ENCODE measurements at places on chromosomes 2 and 18.

DNA sequence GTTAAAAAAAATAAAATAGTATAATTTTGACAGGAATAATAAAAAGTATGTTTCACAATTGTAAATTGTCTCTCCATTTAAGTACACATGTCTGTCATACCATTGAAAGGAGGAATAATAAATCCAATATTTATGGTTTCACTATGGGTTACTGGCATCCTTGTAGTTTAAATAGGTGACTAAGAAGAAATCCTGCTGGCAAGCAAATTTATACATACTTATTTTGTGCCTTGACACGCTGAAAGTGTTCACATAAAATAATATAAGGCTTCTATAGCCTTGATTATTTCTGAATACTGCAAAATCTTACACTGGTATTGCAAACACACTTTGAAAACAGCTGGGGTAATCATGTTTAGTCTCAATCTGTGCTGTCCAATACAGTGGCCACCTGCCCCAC, 138.3 kb upstream of the ETAA1 start:
- no peak for DNase-seq

DNA sequence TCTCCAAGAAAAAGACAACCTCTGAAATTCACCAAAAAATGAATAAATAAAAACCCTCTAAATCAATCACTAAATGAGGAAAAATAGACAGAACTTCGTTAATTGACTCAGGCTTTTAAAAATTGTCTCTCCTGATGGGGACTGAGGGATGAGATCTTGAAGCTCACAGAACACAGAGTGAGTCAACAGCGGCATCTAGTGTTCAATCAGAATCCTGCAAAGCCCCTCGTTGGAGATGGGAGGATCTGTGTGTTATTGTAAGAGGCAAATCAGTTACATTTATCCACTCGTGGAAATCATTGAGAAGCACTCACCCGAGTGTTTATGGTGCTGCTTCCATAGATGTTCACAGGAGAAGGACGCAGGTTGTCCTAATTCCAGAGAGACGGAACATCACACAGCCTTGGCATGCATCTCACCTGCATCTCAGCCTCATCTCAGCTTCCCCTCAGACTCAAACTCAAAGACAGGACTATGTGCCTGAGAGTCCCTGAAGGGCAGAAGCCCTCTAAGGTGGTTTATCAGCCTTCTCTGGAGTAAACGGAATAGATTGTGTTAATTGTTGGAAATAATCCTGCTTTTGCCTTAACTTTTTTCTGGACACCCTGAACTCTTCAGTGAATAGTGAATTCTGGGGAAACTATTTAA, 82.0 kb downstream of the MREG start:
- DNase-seq: no peak

GRCh38 chr2:160256507-160256906, 56.4 kb upstream of the ITGB6 start:
- DNase-seq: no peak

- no peak for DNase-seq
These were observed 24.3 kb upstream of the STAT1 start for GRCh38 chr2:191038241-191038725.

DNA sequence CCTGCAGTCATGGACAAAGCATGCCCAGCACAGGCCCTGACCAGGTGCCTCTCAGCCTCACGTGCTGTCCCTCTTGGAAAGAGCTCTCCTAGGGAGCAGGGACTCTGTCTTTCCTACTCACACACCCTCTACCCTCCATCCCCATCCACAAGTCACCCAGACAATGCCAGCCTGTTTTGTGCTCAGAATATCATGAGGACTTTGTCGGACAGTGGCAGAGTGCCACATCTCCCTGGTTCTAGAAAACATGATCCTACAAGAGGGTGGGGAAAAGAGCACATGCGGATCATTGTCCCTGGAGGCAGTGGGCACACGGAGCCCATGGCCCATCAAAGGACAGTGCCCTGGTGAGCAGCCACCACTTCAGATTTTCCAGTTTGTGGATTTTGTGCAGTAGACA, 3.7 kb upstream of the MAL start:
- no peak for DNase-seq

GRCh38 chr18:34921226-34921625, 120.0 kb upstream of the MAPRE2 start:
- DNase-seq: no peak

GRCh38 chr2:75202359-75202758, 3.0 kb upstream of the TACR1 start:
- DNase-seq: no peak

DNA sequence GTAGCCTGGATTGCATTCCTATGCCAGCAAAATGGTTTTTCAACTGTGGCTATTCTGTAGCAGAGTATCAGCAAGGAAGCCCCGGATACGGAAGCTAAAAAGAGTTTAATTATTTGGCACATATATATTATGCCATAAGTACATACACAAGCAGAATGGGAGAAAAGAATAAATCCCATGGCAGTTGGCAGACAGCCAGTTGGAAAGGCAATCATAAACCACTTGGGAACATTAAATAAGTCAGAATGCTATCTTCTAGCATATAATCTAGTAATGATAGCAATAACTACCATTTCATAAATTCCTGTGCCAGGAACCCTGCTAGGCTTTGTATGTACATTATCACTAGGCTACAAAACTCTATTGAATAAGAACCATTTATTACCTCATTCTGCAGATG, 26.0 kb downstream of the GALNT5 start:
- DNase-seq: no peak

- no peak for DNase-seq
These were observed 91.7 kb upstream of the HNMT start for GRCh38 chr2:137872577-137872976.

DNA sequence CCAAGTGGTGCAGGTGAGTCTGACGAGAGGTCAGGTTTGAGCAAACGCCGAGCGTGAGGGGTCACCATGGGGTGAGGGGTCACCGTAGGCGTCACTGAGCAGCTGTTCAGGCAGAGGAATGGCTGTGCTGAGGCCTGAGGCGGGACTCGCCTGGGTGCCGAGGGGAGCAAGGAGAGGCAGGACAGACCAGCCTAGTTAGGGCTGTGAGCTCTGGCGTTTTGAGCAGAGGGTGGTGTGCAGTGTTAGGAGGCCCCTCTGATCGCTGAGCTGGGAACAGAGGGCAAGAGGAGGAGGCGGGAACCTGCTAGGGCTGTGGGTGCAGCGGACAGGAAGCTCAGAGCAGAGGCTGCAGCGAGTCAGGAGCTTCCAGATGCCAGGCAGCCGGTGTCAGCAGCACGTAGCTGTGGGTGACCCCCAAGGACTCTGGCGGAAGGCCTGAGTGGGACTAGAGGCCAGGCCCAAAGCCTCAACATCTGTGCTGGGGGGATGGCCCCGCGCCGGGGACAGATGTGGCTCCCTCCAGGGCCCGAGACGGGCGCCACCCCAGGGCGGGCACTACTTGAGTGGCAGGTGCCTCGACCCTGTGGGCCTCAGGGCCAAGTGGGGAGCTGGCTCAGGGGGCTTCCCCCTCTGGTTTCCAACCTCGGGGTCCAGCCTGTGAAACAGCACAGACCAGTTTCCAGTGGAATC, 55.7 kb downstream of the KCNG2 start:
- DNase-seq: no peak

- no peak for DNase-seq
These were observed 2.4 kb downstream of the SCG2 start for GRCh38 chr2:223599640-223600380.

- no peak for DNase-seq
These were observed 29.9 kb upstream of the PDE1A start for GRCh38 chr2:182456784-182457183.

DNA sequence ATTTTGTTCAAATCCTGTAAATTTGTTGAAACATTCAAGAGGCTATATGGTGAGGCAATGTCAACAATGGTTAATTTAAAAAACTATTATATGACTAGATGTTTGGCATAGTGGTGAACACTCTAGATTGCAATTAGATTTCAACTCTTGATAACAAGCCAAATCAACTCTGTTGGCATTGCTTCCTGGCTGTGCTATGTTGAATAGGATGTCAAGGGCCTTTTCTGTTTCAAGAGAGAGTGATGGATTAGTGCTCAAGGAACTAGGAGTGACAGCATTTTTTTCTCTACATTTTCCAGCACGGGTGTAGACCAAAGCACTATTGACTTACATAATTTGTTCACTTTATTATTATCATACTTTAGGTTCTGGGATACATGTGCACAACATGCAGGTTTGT, 172.4 kb upstream of the KCNH7 start:
- no peak for DNase-seq

- no peak for DNase-seq
These were observed 421.0 kb downstream of the LRATD1 start for GRCh38 chr2:15053542-15053941.

DNA sequence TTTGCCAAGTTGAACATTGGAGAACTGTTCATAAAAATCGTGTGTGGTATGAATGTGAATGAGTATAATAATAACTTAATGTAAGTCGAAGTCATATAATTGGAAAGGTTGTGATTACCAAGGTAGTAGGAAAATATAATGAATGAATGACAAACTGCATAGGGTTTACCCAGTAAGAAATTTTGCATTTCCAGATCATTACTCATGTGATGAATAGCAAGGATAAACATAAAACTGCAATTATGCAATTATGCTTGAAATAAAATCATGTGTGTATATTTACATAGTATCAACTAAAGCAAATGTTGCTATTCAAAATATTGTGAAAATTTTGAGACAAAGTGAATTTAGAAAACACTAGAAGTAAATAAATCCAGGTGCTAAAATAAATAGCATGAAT, 1108.7 kb upstream of the TMEFF2 start:
- no peak for DNase-seq

DNA sequence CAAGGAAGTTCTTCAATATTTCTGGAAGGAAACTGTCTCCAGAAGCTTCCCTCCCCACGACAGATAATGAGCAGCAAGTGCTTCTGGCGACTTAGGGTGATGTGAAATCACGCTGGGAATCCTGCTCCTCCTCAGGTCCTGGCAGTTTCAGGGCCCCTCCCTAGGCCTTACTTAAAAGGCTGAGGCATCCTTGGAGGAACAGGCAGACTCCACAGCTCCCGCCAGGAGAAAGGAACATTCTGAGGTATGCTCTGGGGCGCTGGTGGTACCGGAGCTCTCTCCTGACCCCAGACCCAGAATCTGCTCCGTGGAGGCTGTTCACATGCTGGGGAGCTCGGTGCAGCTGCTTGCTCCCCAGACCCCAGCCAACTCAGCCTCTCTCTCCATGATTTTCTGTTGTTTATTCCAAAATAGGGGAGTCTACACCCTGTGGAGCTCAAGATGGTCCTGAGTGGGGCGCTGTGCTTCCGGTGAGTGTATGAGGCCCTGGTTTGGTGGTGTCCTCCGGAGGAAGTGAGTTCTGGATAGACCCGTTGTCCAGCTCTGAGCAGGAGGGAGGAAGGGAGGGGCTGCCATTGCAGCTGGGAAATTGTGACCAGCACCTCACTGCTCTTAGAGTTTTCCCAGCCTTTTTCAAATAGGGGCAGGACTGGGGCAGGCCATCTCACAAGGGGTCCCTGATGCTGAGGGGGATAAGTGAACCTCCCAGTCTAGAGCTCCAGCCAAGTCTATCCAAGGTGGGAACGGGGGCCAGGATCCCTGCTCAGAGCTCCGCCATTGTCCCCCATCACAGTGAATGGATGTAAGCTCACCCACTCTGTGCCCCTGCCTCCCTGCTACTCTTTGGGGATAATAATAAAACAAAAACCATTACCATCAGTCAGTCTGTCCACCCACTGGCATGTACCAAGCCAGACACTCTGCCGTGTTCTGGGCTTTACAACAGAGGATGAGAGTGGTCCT, at the start of gene IL36RN:
Gene IL36RN (plus strand): TSS at position 201 of the 963 bp plus-strand sequence. CDS start 241 bp downstream, at position 442.
- DNase-seq: no peak

DNA sequence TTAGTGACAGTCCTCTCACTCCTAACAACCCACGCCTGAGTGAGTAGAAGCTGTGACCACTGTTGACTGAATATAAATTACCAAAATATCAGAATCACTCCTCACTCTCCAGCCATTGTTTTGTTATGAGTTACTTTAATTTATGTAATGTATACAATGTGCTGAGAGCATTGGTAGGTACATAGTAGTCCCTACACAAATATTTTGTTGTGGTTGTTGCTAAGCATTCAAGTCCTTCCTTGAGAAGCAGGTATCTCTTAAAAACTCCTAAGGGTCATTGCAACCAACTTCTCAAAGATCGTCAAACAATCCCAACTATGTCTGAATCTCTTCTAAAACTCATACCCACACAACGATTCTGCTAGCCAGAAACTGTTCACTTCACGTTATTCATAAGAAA, 476.8 kb upstream of the TNP1 start:
- no peak for DNase-seq

DNA sequence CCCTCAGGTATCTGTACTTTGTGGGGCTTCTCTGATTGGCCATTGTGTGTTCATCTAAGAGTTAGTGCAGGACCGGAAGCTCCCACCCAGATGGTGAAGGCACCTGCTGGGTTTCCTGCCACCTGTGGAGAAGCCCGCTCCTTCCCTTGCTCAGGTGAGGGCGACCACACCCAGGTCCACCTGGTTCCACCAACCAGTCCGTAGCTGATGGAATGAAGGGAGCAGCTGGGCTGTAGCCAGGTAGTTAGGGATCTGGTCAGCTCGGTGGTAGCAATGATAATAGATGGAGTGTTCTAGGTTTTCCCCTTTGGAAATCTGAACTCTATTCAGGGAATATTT, 16.0 kb downstream of the SH3BP4 start:
- DNase-seq: no peak

DNA sequence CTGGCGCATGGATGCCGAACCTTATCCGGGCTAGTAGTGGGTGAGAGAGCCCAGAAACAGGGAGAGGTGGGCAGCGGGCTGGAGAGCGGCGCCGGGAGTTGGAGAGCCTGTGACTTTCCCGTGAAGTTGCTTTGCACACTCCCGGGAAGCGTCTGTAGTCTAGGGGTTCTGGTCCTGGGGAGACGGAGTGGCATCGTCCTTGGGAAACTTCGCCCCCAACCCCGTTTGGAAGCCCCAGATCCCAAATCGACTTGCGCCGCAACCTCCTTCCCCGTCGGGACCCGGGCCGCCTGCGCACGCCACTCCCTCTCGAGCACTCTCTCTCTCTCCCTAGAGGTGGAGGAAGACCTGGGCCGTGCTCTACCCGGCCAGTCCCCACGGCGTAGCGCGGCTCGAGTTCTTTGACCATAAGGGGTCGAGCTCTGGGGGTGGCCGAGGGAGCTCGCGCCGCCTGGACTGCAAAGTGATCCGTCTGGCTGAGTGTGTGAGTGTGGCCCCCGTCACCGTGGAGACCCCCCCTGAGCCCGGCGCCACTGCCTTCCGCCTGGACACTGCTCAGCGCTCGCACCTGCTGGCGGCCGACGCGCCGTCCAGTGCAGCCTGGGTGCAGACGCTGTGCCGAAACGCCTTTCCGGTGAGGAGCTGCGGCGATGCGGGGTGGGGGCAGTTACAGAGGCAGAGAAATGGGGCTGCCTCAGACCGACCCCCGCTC, 456 bp downstream of the DOK1 start:
- DNase-seq: no peak
